ENCODE measurements at places on chromosomes 7 and 10. TPM values are rescaled to one million over a fixed set of nuclear protein-coding genes. Genes with fewer than 3 reads are reported as not detected.

OPN1SW gene
- not detected for total RNA-seq

PKD2L1 gene
- total RNA-seq = not detected

LMOD2 gene
- not detected for total RNA-seq

CDK14 gene
- total RNA-seq = 5.3 TPM

NODAL gene
- total RNA-seq = not detected

OR13A1 gene
- not detected for total RNA-seq

ATP6V0E2 gene
- total RNA-seq = 62.2 TPM

SNX8 gene
- total RNA-seq = 9.0 TPM

PRPS1L1 gene
- not detected for total RNA-seq

CRYGN gene
- total RNA-seq = not detected

SPDYE8 gene
- not detected for total RNA-seq

ZNF212 gene
- 4.7 TPM for total RNA-seq

- no peak for DNase-seq
Observed at GRCh38 chr10:44969854-44970253, 8.8 kb downstream of the DEPP1 start.

DNA sequence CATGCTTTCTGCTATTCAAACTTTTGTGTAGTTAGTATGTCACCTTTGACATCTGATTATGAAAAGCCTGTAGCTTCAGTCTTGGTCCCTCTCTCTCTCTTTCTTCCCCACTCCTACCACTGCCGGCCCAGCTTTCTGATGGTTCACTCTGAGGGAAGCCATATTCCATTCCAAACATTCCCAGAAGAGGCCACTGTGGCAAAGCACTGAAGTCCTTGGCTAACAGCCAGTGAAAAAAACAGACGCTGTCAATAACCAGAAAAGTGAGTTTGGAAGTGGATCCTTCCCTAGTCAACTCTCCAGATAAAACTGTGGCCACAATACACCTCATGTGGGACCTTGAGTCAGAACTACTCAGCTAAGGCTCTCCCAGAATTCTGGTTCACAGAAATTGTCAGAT, 950.7 kb upstream of the PHF14 start:
- no peak for DNase-seq

DNA sequence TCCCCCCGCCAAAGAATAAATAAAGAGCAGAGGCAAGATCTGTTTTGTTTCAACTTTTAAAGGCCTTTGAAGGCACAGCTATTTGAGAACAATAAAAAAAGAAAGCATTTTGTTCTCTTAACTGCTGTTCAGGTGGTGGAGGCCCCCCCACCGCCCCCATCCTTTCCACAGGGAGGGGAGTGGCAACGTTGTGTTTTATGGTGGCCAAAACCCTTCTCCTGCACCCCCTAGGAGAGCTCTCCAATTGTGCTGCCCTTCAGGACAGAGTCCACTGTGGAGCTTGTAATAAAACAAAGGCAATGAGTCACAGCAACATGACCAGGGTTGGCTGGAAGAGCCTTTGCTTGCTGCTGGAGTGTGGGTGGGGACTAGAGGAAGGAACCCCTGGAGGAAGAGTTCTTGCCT, 987.9 kb downstream of the KCNMA1 start:
- no peak for DNase-seq

DNA sequence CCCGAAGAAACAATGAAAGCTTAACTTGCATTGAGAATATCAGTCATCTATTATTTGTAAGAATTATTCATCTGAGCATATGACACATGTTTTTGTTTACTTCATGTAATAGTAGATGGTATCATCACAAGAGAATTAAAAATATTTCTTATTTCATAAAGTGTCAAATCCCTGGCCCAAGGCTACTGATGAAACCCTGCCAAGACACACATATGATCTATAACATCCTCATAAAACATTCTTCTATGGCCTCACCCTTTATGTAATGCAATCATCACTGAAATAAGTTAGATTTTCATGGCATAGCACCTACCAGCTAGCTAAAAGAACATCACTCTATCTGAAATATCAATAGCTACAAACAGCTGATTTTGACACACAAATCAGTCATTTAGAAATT, 385.6 kb upstream of the PHF14 start:
- no peak for DNase-seq

DNA sequence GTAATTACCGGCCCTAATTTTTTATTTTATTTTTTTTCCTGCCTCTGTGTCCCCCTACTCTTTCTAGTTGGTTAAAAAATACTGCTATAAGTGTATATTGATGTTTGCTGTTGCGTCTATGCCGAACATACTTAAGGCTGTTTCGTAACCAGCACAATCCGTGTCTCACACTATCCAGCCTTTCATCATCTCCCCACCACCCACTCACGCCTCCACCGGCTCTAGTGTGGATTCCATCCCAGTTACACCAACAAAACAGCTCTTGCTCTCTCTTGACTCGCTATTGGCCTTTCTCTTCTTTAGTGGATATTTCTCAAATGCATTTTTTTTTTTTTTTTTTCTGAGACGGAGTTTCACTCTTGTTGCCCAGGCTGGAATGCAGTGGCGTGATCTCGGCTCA, 70.1 kb upstream of the CAMK1D start:
- no peak for DNase-seq

- no peak for DNase-seq
Observed at GRCh38 chr10:29840516-29841276, 205.9 kb upstream of the SVIL start.

DNA sequence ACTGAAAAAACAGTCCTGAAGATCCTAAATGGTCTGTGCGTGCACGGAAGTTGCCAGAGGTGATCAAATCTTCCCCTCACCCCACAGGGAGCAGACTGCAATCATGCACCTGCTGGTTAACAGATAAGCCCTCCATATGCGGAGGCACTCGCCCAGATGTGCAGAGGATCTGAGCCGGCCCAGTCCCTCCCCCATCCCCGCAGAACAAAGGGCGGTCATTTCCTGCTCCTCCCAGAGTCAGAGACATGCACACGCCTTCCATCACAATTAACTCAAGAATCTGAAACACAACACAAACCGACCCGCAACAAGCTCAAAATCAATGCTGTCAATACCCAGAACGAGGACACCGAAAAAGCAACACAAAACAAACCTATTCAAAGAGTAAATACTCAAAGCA, 24.2 kb downstream of the CRTAC1 start:
- no peak for DNase-seq

DNA sequence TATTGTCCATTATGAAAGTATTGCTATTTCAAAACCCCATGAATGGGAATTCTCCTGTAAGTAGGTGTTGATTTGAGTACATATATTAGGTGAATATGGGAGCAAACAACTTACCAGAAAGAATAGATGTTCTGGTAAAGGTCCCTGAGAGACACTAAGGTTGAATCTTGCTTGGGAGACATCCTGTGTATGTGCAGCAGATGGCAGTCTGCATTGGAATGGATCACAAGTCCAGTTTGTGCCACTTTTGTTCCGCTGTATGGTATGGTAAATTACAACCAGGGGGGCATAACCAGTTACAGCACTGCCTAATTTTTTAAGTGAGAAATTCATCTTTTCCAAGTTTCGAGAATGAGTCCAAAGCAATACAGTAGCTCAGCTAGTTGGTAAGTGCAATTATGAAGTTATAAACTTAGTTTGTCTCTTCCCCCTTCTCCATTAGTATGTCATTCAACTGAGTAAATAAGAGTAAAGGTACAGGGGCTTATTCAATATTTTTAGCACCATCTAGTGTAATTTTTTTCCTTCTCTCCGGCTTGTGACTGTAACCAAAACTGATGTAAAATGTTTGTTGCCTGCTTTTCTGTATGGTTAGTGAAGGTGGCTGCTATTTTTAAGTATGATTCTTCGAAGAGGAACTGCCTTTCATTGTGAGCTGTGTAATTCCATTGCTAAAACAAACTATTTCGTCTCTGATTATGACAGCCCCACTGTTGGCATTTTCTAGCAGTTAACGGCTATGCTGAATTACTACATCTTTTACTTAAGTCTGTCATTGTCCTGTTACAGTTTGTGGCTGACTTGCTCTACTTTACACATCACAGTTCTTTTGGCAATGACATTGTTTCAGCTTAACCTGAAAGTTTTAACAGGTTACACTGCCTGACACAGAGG, 2.8 kb downstream of the MCU start:
- no peak for DNase-seq

DNA sequence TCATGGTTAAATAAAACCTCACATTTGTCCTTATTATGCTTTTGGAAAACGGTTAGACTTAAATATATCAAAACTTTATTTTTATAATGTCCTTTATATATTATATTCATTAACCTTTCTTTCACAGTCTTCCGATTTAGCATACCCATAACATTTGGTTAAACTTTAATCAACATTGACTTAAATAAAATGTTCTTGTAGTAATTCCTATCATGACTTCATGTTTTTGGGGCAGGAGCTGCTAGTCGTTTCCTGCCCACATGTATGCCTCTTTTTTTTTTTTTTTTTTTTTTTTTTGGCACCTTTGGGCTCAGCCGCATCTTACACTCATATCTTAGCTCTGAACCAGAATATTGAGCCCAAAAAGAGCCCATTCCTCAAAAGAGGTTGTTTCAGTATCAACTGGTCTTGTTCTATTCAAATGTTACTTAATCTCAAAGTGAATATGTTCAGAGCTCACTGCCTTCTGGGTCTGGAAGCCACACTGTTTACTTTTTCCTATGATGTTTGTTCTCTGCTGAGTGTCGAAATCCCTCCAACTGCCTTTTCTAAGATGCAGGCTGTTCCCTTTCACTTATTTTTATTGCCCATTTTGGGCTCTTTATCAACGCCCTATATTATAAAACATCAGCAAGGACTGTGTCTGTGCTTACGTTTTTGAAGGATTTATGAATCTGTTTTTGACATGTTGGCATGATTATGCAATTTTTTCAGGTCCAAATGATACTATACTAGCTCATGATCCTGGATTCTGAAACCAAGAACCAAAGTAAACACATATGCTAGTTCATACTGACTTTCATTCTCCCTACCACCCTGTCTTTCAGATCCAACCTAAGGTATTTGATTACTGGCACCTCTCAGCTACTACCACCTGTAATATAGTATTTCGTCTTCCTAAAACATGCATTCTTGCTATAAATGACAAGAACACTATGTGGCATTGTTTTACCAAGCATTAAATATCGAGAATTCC, 914.4 kb downstream of the PCDH15 start:
- no peak for DNase-seq

GRCh38 chr10:34191406-34191805, 623.7 kb downstream of the PARD3 start:
- no peak for DNase-seq

GRCh38 chr10:126511917-126512479, 123.7 kb upstream of the ADAM12 start:
- no peak for DNase-seq

GRCh38 chr7:157652161-157652953, 315.6 kb downstream of the DNAJB6 start:
- no peak for DNase-seq

GRCh38 chr10:48556713-48557112, 48.2 kb downstream of the ARHGAP22 start:
- no peak for DNase-seq

GRCh38 chr7:111473449-111474198, 88.7 kb downstream of the IMMP2L start:
- no peak for DNase-seq

DNA sequence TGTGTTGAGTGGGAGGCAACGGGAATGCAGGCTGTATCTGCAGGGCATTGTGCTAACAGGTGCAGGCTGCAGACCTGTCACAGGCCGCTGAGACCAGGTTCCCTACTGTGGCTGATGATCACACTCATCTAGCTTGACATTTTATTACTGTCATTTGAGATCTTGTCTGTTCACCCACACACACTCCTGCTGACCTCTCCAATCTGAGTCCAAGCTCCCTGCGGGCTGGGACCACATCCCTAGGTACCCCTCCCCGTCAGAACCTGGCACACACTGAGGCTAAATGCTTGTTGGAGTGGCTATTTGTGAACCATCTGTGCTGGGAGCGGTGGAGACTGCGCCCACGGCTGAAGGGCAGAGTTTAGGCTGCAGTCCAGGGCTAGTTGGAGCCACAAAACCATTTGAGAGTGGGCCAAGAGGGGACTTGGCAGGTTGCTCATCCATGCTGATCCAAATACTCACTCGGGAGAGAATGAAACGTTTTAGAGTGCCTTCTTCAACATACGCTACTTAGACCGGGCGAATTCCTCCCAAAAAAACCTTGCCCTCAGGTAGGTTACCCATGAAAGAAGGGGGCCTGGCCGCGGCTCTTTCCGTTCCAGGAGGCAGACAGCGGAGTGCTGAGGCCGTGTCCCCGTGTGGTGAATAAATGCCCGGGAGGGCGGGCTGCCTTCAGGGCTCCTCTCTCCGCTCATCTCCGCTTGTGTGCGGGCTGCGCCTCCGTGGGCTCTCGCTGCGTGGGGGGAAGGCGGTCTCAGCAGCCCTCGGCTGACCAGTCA, 164.4 kb downstream of the RGS10 start:
- DNase-seq = no peak

- DNase-seq = no peak
Observed at GRCh38 chr10:61464461-61465170, 11.4 kb upstream of the TMEM26 start.

DNA sequence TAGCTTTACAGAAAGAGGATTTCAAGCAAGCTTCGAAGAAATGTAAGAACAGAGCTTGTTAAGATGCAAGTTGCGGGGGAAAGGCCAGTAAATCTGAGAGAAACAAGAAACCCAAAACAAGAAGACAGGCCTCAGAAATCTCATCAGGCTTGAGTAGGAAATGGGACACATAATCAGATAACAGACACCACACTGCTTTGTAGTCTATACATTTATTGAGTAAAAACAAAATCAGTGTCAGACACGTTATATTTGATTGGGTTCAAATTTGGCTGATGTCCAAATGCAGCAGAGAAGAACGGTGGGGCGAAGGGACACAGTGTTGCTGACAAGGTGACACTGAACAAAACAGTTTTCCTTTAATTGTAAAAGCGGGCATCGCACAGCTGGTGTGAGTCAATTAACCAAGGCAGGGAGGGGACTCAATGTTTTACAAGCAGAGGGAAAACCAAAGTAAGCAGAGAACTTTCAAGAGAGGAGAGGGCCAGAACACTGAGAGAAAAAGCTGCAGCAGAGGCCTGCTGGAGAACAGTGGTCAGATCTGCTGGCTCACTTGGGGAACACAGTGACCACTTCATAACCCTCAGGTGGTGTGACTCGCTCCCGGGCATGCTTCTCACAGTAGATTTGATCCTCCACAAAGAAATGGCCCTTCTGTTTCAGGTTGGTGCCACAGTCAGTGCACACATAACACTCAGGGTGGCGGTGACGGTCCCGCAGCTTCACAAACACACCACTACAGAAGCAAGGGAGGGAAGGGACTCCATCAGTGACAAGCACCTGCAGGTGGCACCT, 43.5 kb downstream of the ACSM6 start:
- no peak for DNase-seq

All from epithelial cell of proximal tubule (primary cell).